ENCODE measurements at places on chromosomes 3 and 15.

DNA sequence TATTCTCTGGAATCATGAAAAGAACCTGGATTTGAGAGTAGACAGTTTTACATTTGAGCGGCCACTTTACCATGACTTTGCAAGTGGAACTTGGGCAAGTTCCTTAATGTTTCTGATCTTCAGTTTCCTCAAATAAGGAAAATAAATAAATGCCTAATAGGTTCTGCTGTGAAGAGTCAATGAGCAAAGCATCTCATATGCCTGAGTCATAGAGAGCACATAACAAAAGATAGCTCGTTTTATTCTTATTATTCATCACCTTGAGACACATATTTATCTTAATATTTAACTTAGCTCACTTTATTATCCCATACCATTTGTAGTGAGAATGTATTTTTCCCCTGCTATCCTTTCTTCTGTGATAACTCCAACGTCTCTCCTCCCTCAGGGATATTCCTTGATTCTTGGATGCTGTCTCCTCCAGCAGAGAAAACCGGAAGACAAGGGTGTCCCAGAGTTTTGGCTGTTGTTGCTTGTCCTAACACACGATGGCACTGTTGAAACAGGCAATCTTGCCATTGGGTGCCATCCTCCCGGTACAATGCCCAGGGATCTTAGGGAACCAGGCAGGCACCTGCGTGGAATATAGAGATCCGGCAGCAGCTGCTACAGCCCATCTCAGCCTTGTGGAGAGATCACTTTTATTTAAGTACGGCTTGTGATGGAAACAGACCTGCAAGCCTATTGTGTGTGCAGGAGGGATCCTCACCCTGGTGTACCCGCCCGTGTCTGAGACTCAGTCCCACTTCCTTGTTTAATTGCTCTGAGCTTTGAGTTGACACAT lies 33.3 kb upstream of the VPS33B start:
- no peak for DNase-seq

- DNase-seq = no peak
Measured at GRCh38 chr15:67148196-67148701, 82.8 kb downstream of the SMAD3 start.

- no peak for DNase-seq
Measured at GRCh38 chr3:172309059-172309458, 139.2 kb downstream of the GHSR start.

- no peak for DNase-seq
Measured at GRCh38 chr3:56976651-56977560, 83.6 kb upstream of the SPATA12 start.

GRCh38 chr3:192187485-192188051 lies 539.8 kb downstream of the FGF12 start:
- no peak for DNase-seq
